ENCODE measurements at places on chromosomes 2 and 18.

- no peak overlapping the region for H3K27ac ChIP-seq
- H3K4me3 ChIP-seq = no peak overlapping the region
- no peak for DNase-seq
- no peaks in the 10 kb centered on the region for H3K4me1 ChIP-seq
- H3K27me3 ChIP-seq = no peaks in the 10 kb centered on the region
Observed at GRCh38 chr2:163554864-163555263, 180.9 kb downstream of the FIGN start.

DNA sequence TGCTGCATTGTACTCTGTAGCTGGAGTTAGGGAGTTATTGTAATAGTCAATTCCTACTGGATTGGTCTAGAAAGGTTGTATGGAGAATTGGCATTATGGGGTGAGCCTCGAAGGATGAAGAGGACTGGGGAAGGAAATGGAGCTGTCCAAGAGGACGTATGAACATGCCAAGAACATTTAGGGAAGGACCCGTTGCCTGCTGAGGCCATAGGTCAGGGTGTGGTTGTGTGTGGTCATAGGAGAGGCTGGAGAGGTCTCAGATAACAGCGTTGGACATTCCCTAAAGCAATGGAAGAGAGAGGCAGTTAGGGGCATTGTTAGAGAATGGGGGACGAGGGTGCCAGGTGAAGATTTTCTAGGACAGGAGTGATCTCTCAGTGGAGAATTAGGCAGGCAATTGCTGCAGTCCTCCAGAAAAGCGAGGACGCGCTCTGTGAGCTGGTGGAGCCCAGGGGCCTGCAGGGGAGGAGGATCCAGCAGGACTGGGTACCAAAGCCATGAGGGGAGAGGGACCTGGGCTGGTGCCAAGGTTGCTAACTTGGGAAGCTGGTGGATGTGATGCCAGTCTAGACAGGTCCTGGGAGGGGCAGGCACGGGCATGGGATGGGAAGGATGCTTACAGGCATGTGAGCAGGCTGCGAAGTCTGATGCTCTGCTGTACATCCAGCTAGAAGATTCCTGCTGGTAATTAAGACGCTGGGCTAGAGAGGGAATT lies 9.4 kb upstream of the PSD4 start:
- no peak for DNase-seq
- no peaks in the 10 kb centered on the region for H3K27me3 ChIP-seq
- no peaks in the 10 kb centered on the region for H3K36me3 ChIP-seq
- no peak overlapping the region for H3K27ac ChIP-seq
- H3K4me1 ChIP-seq = peaks cover 39% of the 10 kb centered on the region

- DNase-seq = no peak
- no peaks in the 10 kb centered on the region for H3K4me1 ChIP-seq
- no peaks in the 10 kb centered on the region for H3K36me3 ChIP-seq
- no peaks in the 10 kb centered on the region for H3K27me3 ChIP-seq
- no peak overlapping the region for H3K4me3 ChIP-seq
Observed at GRCh38 chr18:22604390-22604985, 186.8 kb upstream of the CTAGE1 start.

GRCh38 chr2:237254369-237254861 lies 159.5 kb downstream of the COL6A3 start:
- no peak overlapping the region for H3K4me3 ChIP-seq
- H3K27me3 ChIP-seq = peaks cover 6% of the 10 kb centered on the region
- no peaks in the 10 kb centered on the region for H3K36me3 ChIP-seq
- no peak overlapping the region for H3K27ac ChIP-seq
- no peak for DNase-seq
- H3K4me1 ChIP-seq = no peaks in the 10 kb centered on the region

- H3K4me1 ChIP-seq = peaks cover 21% of the 10 kb centered on the region
- no peak overlapping the region for H3K27ac ChIP-seq
- H3K4me3 ChIP-seq = no peak overlapping the region
Observed at GRCh38 chr2:121489284-121489683, 41.4 kb upstream of the RNU4ATAC start.

DNA sequence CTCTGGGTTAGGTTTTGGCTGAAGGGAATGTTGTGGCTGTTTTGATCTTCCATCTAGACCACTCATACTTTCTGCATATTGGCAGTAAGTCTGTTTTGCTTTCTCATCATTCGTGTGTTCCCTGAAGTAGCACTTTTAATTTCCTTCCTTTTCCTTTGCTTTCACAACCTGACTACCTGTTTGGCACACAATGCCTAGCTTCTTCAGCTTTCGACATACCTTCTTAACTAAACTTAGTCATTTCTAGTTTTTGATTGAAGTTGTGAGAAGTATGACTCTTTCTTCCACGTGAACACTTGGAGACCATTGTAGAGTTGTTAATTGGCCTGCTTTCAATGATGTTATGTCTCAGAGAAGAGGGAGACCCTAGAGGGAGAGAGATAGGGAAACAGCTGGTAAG lies 123.6 kb upstream of the EPB41L3 start:
- DNase-seq = no peak
- H3K4me3 ChIP-seq = no peak overlapping the region
- H3K27me3 ChIP-seq = no peaks in the 10 kb centered on the region
- H3K27ac ChIP-seq = no peak overlapping the region
- H3K36me3 ChIP-seq = no peaks in the 10 kb centered on the region
- no peaks in the 10 kb centered on the region for H3K4me1 ChIP-seq

- no peaks in the 10 kb centered on the region for H3K36me3 ChIP-seq
- peaks cover 19% of the 10 kb centered on the region for H3K4me1 ChIP-seq
- no peak for DNase-seq
- no peak overlapping the region for H3K27ac ChIP-seq
- H3K27me3 ChIP-seq = no peaks in the 10 kb centered on the region
- H3K4me3 ChIP-seq = no peak overlapping the region
Observed at GRCh38 chr2:37854676-37855282, 70.3 kb upstream of the RMDN2 start.

DNA sequence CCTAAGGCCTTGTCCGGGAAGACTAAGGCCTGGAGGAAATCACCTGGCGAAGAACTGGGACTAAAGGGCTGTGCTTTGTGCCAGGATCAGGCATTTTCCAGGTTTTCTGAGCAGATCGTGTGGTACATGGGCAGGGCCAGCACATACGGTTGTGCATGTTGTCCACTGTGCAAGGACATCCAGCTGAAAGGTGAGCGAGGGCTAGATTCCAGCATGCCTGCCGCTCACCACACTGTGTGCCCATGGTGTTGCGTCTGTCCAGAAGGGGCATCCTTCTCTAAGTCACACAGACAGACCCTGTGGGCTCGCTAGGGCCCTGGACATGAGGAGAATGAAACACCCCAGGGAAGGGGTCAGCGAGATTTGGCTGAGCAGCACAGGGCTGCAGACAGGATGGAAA lies 80.3 kb upstream of the TAF1B start:
- no peaks in the 10 kb centered on the region for H3K27me3 ChIP-seq
- H3K27ac ChIP-seq = no peak overlapping the region
- DNase-seq = no peak
- no peaks in the 10 kb centered on the region for H3K36me3 ChIP-seq
- peaks cover 21% of the 10 kb centered on the region for H3K4me1 ChIP-seq
- no peak overlapping the region for H3K4me3 ChIP-seq

- H3K27me3 ChIP-seq = no peaks in the 10 kb centered on the region
- no peak overlapping the region for H3K4me3 ChIP-seq
- peaks cover 40% of the 10 kb centered on the region for H3K4me1 ChIP-seq
Observed at GRCh38 chr2:26772064-26773001, 8.2 kb downstream of the SLC35F6 start.

DNA sequence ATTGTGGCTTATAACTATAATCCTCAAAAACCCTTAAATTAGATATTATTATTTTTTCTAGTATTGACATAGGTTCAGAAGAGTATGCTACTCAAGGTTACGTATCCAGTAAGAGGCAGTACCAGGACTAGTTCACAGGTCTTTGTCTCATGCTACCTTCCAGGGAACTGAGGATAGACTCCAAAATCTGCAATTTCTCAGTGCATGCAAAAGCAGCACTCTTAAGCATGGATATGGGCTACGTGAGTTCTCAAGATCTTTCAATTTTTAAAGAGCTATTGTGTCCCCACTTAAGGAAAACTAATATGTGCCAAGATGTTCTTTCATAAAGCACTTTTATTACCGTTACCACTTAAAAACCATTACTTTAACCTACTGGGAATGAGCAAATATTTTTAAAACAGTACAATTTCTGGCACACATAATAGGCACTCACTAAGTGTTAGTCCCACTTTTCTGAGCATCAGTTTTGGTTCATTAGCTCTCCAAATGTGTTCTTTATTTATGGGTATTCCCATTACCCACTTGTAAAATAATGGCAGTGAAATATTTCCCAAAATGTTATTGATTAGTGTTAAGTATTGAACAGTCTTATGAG lies 113.8 kb upstream of the TTN start:
- no peak for DNase-seq
- H3K4me1 ChIP-seq = no peaks in the 10 kb centered on the region
- no peaks in the 10 kb centered on the region for H3K27me3 ChIP-seq
- H3K36me3 ChIP-seq = no peaks in the 10 kb centered on the region

- H3K36me3 ChIP-seq = no peaks in the 10 kb centered on the region
- peaks cover 24% of the 10 kb centered on the region for H3K4me1 ChIP-seq
- DNase-seq = no peak
- no peak overlapping the region for H3K27ac ChIP-seq
- H3K4me3 ChIP-seq = no peak overlapping the region
Observed at GRCh38 chr2:64223055-64223454, 78.8 kb upstream of the PELI1 start.

DNA sequence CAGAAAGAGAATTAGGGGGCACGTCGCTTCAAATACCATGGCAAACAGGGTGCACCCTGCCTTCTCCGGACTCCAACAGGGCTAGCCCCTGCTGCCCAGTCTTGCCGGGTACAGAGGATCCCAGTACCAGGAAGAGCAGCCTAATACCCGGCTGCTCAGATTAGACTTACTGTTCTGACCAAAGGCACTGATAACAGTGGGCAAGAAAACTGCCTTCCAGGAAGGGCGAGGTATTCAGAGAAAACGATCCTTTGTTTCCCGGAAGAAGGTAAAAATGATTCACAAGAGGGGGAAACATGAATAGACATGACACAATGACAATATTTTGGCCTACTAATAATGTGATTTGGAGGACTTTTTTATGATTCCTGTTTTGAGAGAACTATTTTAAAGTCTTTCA lies 99.9 kb downstream of the SS18 start:
- H3K27me3 ChIP-seq = no peaks in the 10 kb centered on the region
- DNase-seq = no peak
- H3K4me1 ChIP-seq = no peaks in the 10 kb centered on the region
- no peaks in the 10 kb centered on the region for H3K36me3 ChIP-seq

DNA sequence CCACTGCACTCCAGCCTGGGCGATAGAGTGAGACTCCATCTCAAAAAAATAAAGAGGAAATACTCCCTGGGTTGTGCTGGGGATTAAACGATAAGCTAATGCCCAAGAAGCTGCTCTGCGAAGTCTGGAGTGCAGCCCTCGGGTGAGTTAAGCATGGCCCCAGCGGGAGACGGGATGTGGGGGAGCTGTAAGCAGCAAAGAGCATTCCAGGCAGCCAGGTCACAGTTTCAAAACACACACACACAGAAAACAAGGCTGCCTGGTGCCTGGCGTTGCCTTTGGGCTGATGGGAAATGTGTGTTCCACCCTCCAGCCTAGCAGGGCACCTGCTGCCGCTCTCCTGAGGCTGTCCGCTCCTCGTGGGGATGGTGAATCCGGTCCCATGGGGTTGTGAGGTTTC lies 24.1 kb downstream of the ODC1 start:
- H3K4me1 ChIP-seq = no peaks in the 10 kb centered on the region
- no peak for DNase-seq
- H3K36me3 ChIP-seq = peaks cover 32% of the 10 kb centered on the region
- no peaks in the 10 kb centered on the region for H3K27me3 ChIP-seq
- no peak overlapping the region for H3K27ac ChIP-seq

- H3K27me3 ChIP-seq = peaks cover 35% of the 10 kb centered on the region
- H3K4me3 ChIP-seq = no peak overlapping the region
- H3K4me1 ChIP-seq = peaks cover 36% of the 10 kb centered on the region
- H3K36me3 ChIP-seq = no peaks in the 10 kb centered on the region
- H3K27ac ChIP-seq = no peak overlapping the region
Observed at GRCh38 chr2:44940732-44941464, 604 bp upstream of the SIX3 start.

DNA sequence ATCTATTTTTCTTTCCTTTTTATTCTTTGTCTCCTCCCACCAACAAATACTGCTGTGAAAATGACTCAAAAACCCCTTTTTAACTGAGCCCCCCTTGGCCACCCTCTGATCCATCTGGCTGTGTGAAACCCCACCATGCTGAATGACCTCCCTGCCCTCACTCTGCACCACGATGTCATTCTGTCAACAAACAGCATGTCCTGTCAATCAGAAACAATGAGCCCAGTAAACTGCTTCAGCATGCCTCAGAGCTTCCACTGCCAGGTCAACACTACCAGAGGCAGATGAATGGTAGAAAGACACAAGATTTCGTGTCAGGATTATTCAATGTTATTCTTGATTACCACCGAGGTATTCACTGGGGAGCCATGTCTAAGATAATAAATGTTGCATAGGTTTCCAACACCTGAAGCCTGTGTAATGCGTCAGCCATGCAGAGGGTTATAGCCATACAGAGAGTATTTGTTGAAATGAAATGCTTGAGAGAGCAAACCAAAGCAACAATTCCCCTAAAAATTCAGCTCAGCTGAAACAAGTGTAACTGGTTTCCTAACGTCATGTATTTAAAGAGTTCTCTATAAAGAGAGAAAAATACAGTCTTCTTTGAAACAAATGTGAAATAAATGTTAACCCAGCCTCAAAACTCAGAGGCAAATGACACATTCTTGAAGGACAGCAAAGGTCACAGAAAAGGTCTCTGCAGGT lies 76.7 kb downstream of the LRP2 start:
- H3K36me3 ChIP-seq = no peaks in the 10 kb centered on the region
- no peak overlapping the region for H3K4me3 ChIP-seq
- no peak overlapping the region for H3K27ac ChIP-seq
- no peaks in the 10 kb centered on the region for H3K27me3 ChIP-seq

Data from CD4-positive, alpha-beta memory T cell (primary cell).